ENCODE measurements at places on chromosomes 7 and 10. TPM values are rescaled to one million over a fixed set of nuclear protein-coding genes. Genes with fewer than 3 reads are reported as not detected.

The SLC26A4 gene
- 0.14 TPM for total RNA-seq

The CLDN4 gene
- total RNA-seq = 0.24 TPM

The IFIT1B gene
- not detected for total RNA-seq

The KLF6 gene
- 14.4 TPM for total RNA-seq

The HMX2 gene
- not detected for total RNA-seq

All from adrenal gland (tissue), 19 donors.